ENCODE measurements at places on chromosomes 2 and 18.

DNA sequence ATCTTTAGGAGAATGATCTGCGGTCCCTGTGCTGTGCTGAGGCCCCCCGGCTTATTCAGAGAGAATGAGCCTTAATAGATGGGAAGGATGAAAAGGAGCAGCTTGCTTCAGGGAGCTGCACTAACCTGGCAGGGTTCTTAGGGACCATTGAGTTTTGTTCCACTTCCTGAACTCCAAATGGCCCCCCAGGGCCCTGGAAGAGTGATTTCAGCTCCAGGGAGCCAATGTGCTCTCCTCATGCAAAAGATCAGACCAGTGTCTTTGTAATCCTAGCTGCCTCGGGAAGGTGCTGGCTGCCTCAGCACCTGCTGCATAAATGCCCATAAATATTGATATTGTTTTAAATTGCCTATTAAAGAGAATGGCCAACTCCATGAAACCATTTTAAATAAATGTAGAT is 210.2 kb downstream of the NCK2 start:
- peak; percentile 47 for DNase-seq

GRCh38 chr2:200877443-200877842 is 11.4 kb downstream of the PPIL3 start:
- no peak for DNase-seq

GRCh38 chr2:104528101-104528500 is 325.8 kb upstream of the POU3F3 start:
- no peak for DNase-seq

DNA sequence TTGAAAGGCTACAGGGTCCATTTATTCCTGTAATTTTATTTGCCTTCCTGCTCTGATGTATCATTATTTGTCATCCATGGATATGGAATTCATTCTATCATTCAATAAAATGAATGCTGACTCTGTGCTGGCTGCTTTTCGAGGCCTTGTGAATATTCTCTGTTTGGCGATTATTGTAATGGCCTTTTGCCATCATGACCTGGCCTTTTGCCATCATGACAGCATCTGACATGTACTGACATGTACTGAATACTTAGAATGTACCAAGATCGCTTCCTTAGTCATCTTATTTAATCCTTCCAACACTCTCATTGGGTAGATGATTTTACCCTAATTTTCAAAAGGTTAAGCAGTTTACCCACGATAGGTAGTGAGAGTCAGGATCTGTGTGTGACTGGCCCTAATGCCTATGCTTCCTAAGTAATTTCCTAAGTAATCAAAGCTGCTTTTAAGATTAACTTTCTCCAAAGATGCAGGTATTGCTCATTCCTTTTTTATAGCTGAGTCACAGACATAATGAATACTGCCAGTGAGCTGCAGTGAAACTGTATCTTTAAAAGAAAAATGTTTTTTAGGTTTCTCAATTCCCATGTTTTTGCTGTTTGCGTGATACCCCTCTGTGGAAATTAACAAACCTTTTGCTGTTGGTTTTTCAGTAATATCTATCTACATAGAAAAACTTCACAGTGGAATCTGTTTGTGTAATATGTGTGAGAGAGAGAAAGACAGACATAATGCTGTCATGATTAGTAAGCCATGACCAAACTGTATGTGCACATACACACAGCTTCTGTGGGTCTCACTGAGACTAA is 127.8 kb downstream of the CERS6 start:
- no peak for DNase-seq

All from NCI-H187 (cell line).